ENCODE measurements at places on chromosomes 11 and 22. TPM values are rescaled to one million over a fixed set of nuclear protein-coding genes. Genes with fewer than 3 reads are reported as not detected.

DNA sequence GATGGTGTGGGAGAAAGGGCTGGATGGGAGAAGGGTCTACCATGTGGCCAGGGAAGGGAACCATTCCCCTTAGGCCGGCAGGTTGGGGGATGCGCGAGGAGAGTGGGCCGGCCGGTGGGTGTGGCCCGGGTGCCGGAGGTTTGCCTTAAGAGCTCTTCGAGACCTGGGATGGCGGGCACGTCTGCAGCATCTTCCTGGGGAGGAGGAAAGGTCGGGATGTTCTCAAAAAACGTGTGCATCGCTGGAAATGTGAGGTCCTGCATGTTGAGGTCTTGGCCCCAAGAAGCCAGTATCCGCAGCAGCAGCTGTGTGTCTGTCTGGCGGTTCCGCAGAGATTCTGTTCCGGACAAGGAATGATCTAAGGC, 1.4 kb downstream of the NAV2 start:
- H3K27ac ChIP-seq, result peak overlapping the region; percentile 78
- H3K36me3 ChIP-seq, result no peaks in the 10 kb centered on the region
- H3K4me1 ChIP-seq, result peaks cover 41% of the 10 kb centered on the region
- peaks cover 46% of the 10 kb centered on the region for H3K27me3 ChIP-seq
- no peak for DNase-seq

- H3K4me3 ChIP-seq, result no peak overlapping the region
- H3K27me3 ChIP-seq, result peaks cover 18% of the 10 kb centered on the region
- peaks cover 3% of the 10 kb centered on the region for H3K4me1 ChIP-seq
- no peak for DNase-seq
- no peak overlapping the region for H3K27ac ChIP-seq
Observed at GRCh38 chr11:133832991-133833897, 12.1 kb downstream of the SPATA19 start.

The SLC17A6 gene
- 3.4 TPM for total RNA-seq

- H3K27me3 ChIP-seq, result no peaks in the 10 kb centered on the region
- no peak for DNase-seq
- H3K27ac ChIP-seq, result peak overlapping the region; percentile 90
- H3K4me3 ChIP-seq, result peak overlapping the region; percentile 5
- H3K4me1 ChIP-seq, result no peaks in the 10 kb centered on the region
Observed at GRCh38 chr11:9739123-9739900, 75.4 kb downstream of the SWAP70 start.

GRCh38 chr11:32573228-32573627, 10.4 kb upstream of the EIF3M start:
- H3K27ac ChIP-seq, result no peak overlapping the region
- peaks cover 3% of the 10 kb centered on the region for H3K27me3 ChIP-seq
- no peak overlapping the region for H3K4me3 ChIP-seq
- peaks cover 17% of the 10 kb centered on the region for H3K4me1 ChIP-seq
- no peaks in the 10 kb centered on the region for H3K36me3 ChIP-seq

The OR5P2 gene
- total RNA-seq, result 0.26 TPM
